ENCODE measurements at places on chromosomes 3 and 15.
A peak's percentile ranks its signal among the peaks of the same experiment; 100 is the strongest.

DNA sequence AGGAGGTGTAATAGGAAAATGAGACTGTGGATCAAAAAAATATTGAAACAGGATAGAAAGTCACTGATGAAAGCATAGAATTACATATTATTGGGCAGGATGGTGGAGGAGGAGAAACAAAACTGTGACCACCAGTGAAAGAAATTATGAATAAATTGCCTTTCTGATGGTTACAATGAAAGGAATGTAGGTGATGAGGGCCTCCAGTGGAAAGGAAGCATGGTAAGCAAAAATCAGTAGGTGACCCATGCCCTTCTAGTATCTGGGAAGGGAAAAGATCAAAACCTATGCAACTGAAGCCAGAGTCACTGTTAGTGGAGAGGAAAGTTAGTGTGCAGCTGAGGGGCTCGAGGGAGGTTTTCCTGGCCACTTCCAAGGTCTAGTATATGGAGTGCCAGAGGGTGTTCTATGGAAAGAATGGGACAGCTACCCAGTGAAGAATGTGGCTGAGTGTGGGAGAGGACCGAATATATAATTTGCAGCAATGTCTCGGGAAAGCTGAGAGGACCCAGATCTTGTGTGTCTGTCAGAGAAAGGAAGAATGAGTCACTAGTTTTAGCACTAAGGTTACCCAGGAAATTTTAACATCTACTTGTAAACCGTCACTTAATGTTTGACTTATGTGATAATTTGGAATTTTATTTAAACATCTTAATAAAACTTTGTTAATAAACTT lies 146.2 kb downstream of the NFKBIZ start:
- DNase-seq, result no peak

GRCh38 chr3:148101061-148101460 lies 596.6 kb upstream of the AGTR1 start:
- DNase-seq, result no peak

- peak; percentile 3 for DNase-seq
Observed at GRCh38 chr3:27533261-27533607, 49.0 kb upstream of the SLC4A7 start.

DNA sequence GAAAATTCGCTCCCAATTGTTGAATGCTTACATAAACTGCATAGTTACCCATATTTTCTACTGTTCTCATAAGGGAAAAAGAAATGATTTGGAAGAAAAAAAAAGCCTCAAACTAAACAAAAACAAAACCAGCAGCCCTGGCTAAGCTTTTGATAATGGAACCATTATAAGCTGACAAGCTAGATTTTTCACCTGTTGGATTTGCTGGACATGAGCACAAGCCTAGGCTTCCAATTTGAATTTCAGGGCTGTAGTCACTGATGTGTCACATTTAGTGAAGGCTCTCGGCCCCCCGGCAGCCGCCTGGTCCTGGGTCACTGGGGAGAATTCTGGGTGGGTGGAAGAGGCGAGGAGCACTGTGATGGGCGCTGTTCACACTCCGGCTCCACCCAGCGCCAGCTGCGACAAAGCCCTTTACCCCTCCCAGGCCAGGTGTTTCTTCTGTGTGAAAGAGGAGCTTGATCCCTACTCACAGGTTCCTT lies 4.6 kb downstream of the FBXL22 start:
- DNase-seq, result no peak

DNA sequence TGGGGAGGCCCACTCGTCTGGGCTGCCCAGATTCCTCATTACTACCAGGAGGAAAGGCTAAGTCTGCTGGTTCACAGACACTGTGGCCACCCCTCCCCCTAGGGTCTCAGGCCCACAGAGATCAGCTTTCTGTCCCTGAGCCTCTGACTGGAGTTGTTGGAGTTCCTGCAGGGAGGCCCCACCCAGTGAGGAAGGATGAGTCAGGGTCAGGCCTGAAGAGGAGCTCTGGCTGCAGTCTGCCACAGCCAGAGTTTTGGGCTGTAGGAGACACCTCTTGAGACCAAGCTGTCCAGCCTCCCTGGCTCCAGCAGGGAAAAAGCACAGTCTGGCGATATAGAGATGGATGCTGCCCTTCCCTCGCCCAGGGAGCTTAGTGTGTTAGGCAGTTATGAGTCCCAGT lies 720.9 kb upstream of the SEMA6D start:
- no peak for DNase-seq

DNA sequence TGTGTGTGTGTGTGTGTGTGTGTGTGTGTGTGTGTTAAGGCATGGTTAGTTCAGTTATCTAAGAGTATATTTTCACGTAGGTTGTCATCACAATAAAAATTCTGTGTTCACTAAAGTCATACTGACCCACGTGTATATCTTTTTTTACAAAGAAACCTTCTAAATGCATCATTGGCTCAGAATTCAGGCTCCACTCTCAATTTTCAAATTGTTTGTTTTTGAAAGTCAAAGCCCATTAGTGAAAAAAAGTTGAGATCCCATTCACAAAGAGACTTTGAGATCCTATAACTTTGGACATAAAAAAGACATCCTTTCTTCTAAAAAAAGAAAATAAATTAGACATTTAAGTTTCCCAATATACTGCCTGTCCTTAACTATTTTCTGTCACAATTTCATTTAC lies 59.3 kb downstream of the GBE1 start:
- DNase-seq, result no peak

DNA sequence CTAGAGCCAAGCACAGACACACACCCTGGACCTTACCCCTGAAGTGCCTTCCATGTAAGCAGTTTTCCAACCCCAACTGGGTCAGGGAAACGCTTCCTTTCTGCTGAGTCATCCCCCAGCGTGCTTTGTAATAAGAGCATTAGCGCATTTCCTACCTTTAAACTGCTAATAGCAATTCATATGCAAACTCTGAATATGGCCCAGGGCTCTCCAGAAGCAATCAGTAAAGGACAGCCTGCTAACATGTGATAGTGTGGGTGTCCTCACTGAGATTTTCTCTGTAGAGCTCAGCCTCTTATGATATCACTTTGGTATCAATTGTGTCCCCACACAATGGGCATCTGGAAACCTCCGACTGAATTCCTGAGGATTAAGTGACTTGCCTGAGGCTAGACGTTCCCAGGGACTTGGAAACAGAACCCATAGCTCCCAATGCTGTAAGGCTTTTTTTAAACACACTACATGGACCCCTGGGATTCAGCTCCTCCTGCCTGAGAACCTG lies 5.6 kb downstream of the GABRB3 start:
- no peak for DNase-seq

- DNase-seq, result no peak
Observed at GRCh38 chr3:193029800-193030199, 112.1 kb upstream of the MB21D2 start.

GRCh38 chr3:45790596-45790995 lies 5.7 kb downstream of the SLC6A20 start:
- no peak for DNase-seq

GRCh38 chr3:182508919-182509711 lies 284.2 kb upstream of the ATP11B start:
- DNase-seq, result peak; percentile 76

Data from OCI-LY7 (cell line).